COR-L47 (cell line): ENCODE measurements at places on chromosomes 11 and 22.

GRCh38 chr22:48553119-48553518 is 1274.6 kb downstream of the BRD1 start:
- no peak for DNase-seq

DNA sequence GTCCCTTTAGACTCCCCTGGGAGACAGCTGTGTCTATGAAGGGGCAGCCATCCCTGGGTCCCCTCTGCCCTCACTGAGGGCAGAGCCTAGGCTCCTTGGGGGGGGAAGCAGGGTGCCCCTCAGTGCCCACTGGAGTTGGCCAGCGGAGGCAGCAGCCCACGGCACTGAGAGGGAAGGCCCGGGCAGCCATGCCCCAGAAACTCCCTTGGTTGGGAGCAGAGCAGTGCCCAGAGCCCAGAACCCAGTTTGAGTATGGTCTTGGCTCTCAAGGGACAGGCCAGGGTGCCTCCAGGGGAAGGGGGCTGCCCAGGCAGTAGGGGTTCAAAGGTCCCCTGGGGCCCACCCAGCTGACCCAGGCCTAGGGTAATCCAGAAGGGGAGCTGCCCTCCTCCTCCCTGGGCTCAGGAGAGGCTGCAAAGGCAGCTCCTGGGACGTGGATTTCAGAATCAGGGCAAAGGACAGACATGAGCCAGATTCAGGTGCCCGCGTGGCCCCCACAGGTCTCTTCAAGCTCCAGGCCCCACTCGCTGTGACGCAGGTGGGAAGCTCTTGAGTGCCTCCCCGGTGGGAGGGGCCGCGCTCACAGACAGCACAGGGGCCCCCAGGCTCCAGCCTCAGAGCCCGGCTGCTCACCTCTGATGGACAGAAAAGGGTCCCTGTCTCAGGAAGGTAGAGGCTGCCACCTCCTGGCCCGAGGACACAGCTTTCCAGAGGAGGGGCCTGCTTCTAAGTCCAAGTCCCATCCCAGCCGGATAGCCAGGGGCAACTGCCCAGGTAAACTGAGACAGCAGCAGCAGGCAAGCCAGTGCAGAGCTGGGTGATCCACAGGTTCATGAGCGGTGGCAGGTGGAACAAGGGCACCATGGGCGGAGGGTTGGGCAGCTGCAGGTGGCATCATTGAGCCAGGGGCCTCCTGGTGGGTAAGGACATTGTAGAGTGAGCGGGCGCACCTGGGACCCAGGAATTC is 2.6 kb downstream of the C11orf21 start:
- DNase-seq: peak; percentile 92

DNA sequence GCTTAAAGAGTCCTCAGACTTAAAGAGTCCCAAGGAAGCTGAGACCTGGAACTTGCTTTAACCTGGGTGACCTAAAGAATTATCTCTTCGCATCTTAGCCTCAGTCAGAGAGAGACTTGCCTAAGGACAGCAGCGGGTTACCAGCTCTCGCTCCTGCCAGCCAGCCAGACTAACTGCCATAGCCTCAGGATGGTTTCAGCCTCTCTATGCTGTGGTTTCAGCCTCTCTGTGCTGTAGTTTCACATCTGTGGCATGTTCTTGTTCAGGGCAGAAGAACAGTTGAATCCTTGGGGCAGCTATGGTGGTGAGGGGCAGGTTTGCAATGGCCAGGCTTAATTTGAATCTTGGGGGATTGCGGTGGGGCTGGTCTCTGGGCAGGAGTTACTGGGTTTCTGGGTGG is 2.3 kb downstream of the FRMD8 start:
- no peak for DNase-seq

DNA sequence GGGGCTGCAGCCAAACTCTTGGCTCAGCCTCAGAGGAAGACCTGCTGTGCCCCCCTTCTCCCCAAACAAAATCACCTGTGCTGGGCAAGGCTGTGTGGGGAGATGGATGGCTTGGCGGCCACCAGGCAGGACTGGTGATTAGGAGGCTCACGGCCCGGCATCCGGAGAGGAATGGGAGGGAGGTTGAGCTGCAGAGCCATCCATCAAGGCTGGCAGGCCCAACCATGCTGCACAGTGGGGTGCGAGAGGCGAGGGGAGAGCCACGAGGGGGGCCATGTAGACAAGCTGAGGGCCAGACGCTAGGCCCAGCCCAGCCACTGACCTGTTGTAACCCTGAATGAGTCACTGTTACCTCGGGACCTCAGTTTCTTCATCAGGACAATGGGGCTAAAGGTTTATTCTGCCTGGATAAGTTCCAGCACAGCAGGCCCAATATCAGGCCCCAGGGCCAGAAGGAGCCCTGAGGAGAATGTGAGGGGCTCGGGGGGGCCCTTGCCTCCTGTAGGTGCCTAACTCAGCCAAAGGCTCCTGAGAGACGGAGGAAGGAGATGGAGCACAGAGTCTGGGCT is 18.2 kb downstream of the PDE2A start:
- DNase-seq: no peak

GRCh38 chr22:47163481-47163855 is 401.0 kb downstream of the TBC1D22A start:
- DNase-seq: no peak

- DNase-seq: no peak
These were observed 16.8 kb upstream of the MFRP start for GRCh38 chr11:119363081-119363850.
